ENCODE measurements at places on chromosomes 1 and 21.

DNA sequence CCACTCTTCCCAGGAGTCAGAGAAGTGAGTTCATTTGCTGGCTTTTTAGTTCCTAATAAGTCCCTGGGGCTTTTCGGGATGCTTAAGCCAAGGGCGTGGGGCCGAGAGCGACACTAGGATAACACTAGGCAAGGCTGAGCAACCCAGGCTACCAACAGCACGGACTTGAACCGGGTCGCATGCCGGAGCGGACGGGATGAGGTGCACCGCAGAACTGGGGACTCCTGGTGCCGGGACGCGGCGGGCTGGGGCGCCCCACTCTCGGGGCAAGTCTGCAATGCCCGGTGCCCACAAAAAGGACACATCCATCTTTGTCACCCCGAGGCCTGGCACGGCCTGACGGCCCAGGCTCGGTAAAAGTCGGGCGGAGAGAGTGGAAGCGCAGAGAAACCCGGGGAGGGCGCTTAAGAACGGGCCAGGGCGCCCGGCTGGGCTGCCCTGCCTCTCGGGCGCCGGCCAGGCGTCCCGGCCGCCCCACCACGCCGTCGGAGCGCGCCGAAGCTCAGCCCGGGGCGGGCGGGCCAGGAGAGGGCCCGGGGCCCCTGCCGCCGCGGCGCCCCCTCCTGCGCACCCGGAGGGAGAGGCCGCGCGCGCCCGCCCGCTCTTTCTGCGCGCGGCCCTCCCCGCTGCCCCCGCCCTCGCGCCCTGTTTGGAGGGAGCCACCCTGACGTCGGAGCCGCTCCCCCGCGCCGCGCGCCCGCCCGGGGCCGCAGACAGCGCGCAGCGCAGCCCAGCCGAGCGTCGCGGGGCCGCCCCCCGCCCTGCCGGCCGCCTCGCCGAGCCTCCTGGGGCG, at the start of gene NBL1:
NBL1 (plus strand) TSS at position 710 of the 793 bp plus-strand sequence. CDS start 10,720 bp downstream, outside the sequence.
- DNase-seq: no peak

DNA sequence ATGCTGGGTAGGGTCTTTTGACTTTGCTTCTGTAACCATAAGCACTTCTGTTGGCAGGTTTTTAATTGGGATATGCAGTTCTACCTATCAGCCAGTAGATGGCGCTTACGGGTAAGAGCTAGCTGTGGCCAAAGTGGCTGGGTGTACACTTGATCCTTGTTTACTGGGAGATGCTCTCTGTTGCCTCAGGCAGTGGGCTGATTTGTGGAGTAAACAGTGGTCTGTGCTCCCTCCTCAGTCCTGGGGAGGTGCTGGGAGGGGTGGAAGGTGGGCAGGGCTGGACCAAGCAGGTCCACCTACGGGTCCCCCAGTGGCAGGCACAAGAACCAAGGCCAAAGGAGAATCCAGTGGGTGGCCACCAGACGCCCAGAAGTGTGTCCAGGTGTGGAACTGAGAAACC, 43.4 kb downstream of the RALGPS2 start:
- DNase-seq: peak; percentile 32

- DNase-seq: no peak
Measured at GRCh38 chr1:89758156-89758555, 62.7 kb upstream of the LRRC8D start.

- no peak for DNase-seq
Measured at GRCh38 chr1:13826591-13826990, 126.6 kb downstream of the PRDM2 start.

DNA sequence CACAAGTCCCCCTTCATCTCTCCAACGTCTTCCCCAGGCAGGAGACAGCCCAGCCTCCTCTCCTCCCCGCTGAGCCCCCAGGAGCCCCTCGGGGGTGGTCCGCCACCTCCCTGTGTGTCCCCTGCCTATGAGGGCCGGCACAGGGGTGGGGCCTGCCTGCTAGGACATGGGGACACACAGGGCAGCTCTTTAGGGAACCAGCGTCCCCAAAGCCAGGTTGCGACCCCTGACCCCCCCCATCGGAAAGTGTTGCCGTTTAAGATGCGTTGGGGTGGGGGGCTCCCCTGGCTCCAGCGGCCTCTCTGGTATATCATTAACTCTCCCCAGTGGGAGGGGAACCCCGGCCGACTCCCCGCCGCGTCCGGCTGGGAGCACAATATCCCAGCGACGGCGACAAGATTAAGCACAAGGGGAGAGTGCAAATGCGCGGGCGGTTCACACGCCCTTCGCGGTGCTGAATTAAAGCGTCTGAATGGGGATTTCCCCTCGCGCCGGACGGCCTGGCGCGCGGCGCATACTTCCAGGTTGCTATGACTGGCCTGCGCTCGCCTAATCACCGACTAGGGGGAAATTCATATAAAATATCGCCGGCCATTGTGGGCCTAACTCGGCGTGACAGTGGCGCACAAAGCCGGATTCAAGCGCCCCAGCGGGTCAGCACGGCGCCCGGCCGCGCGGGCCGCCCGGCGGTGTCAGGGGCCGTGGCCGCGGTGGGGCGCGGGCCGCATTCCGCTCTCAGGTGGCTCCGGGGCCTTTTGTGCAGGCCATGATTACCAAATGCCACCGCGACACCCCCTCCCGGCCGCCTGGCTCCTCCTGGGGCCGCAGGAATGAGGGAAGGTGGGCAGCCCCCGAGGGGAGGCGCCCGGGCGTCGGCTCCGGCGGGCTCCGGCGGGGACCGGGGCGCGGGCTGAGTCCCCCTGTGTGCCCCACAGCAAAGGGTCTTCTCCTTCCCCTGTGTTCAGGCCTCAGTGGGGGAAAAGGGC, 30.9 kb downstream of the WNT3A start:
- DNase-seq: no peak

DNA sequence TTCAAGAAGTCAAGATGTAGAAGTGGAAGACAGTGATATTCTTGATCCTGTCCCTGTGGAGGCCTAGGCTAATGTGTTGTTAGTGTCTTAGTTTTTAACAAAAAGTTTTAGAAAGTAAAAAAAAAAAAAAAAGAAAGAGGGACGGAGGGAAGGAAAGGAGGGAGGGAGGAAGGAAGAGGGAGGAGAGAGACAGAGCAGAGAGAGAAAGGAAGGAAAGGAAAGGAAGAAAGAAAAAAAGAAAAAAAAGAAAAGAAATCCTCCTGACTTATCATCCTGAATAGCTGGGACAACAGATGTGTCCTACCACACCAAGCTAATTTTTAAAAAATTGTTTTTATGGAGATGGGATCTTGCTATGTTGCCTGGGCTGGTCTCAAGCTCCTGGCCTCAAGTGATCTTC, 24.6 kb downstream of the PHACTR4 start:
- DNase-seq: no peak

Data from NCI-H446 treated with DMSO at 0.1 percent for 48 hours (cell line).